ENCODE measurements at places on chromosomes 2 and 18. TPM values are rescaled to one million over a fixed set of nuclear protein-coding genes. Genes with fewer than 3 reads are reported as not detected.

Gene GPR35
- 0.33 TPM for total RNA-seq

Gene POTEC
- total RNA-seq = not detected

Gene PLEK
- total RNA-seq = under 0.01 TPM

Gene RGPD3
- 0.38 TPM for total RNA-seq

Gene SPC25
- total RNA-seq = 6.4 TPM

Gene MDH1B
- 0.33 TPM for total RNA-seq
